ENCODE measurements at places on chromosomes 12 and 14.

- DNase-seq = no peak
Observed at GRCh38 chr12:57086493-57087009, 2.4 kb upstream of the NAB2 start.

GRCh38 chr12:79566452-79567174 is 124.2 kb downstream of the PAWR start:
- no peak for DNase-seq

DNA sequence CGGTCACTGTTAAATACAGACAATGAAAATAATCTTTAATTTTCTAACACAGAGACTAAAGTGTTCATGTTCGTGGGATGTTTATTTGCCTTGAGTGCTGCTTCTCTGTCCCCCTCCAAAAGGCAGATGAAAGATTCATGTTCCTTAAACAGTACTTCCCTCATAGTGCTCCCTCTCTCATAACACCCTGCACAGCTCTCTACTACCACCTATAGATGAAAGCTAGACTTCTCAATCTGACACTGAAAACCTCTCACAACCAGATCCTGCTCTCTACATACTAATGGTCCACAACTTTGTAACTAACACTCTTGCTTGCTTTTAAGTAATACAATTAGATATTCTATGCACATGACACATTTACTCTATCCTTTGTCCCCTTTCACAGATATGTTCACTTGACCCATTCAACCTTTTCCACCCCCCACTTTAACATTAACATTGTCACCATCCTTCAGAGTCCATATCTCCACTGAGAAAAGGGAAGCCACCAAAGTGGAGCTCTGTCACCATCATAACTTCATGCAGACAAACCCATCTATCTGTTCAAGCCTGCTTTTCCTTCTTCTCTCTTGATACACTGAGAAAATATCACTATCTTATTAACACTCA is 266.4 kb upstream of the USP15 start:
- DNase-seq = peak; percentile 2

DNA sequence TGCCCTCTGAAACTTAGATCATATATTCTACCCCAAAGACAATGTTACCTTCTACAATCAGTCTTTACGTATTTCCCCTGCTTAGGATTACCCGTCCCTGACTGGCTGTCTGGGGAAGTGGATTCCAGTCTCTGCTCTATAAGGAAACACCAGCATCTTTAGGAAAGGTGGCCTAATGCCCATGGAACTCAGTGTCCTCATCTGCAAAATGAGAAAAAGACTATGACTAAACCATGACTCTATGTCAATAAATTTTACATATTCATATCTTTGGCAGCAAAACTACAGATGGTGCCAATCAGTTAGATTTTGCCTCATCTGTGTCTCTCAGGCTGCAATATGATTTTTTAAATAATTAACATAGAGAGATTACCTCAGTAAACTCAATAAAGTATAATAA is 133.8 kb downstream of the ITPR2 start:
- DNase-seq = no peak

DNA sequence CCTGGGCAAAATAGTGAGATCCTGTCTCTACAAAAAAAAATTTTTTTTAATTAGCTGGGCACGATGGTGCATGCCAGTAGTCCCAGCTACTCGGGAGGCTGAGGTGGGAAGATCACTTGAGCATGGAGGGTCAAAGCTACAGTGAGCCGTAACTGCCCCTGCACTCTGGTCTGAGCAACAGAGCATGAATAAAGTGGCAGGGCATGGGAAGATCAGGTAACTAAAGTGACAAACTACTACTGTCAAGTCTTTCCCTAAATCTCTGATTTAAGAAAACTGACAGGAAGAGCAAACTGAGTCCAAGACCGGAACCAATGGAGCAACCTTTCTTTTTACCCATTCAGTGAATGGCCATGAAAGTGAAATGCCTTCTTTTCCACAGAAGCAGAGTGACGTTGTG is 10.8 kb downstream of the DCAF5 start:
- DNase-seq = no peak

DNA sequence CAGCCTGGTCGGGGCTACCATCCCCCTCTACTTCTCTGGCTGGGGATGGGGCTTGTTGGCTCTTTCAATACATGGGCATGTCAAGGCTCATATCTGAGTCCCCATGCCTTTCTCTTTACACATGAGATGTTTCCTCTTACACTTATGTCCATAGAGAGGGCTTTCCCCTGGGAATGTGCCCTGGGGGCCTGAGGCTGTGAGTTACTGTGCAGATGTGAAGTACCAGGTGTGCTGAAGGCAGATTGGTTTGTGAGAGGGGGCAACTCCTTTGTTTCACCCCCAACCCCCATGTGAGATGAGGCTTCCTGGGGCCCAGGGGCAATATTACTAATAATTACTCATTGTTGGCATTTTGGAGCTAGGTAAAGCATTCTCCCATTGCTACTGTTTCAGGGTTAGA is 32.8 kb downstream of the NRXN3 start:
- DNase-seq = no peak

DNA sequence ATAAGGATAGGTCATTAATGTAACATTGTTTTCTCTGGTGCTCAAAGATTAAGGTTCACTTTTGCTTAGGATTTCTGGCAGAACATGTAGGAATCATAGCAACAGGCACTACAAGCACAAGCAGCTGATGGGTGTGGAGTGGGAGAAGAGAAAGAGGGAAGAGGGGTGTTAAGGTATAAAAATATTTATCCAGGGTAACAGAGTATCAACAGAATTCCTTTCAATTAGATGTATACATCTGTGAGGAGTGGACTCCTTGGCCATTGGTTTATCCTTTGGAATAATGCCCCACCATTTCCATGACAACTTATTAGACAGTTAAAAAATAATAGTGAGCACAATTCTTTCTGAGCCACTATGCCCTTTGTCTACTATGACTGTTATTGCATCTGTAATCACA is 388.3 kb upstream of the DDHD1 start:
- no peak for DNase-seq

- no peak for DNase-seq
Observed at GRCh38 chr12:83153177-83153576, 466.5 kb downstream of the TMTC2 start.

- peak; percentile 19 for DNase-seq
Observed at GRCh38 chr14:26984311-26985177, 386.7 kb upstream of the NOVA1 start.

- DNase-seq = no peak
Observed at GRCh38 chr14:60343571-60344071, 94.6 kb downstream of the PPM1A start.

GRCh38 chr14:33061667-33062325 is 123.1 kb downstream of the NPAS3 start:
- DNase-seq = no peak

DNA sequence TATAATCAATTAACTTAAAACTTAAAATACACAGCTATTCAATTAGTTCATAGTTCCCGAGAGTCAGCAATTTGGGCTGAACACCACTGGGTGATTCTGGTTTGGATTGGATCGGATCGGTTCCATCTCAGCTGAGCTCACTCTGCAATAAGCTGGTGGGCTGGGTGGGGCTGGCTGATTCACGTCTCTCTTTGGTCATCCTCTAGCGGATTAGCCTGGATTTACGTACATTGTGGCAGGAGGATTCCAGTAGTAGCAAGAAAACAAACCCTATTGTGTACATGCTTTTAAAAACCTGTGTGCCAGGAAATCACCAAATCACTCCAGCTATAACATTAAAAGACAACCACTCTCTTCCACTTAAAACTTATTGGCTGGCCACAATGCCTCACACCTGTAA is 3.2 kb upstream of the CLEC4C start:
- no peak for DNase-seq

DNA sequence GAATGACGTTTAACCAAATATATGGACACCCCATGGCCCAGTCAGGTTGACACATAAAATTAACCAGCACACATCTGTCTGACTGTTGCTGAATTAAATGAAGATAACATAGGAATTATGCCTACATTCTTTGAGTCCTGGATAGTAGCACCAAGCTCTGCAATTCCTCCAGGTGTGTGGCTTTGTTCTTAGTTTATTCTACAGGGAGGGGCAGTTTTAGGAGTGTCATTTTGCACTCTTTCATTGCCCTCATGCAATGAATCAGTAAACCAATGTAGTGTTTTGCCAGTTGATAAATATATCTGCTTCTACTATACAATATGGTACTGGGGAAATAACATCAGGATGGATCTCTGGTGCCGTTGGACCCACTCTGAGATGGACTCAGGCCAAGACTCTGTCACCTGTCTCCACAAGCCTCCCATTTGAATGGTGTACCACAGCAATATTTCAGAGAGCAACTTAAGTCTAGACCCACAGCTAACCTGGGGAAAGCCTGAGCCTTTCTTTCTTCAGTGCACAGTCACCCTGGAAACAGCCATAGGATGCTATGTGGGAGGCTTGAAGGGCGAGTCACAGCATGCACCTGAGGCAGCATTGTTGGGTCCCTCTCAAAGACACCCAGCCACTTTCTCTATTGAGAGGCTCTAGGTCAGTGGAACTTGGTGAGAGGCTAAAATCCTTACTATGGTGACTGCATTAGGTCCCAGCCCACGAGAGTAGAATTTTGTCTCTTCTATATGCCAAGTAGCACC is 73.2 kb downstream of the ANO4 start:
- DNase-seq = no peak

GRCh38 chr12:80867941-80868340 is 69.8 kb downstream of the LIN7A start:
- DNase-seq = no peak

- no peak for DNase-seq
Observed at GRCh38 chr12:49863946-49864797, 21.3 kb upstream of the BCDIN3D start.

- peak; percentile 31 for DNase-seq
Observed at GRCh38 chr14:60656686-60657455, 7.6 kb upstream of the SIX1 start.
